Activated CD4-positive, alpha-beta T cell treated with anti-CD3 and anti-CD28 coated beads, Interleukin-2, amount 50 U/mL, for 48 hours (primary cell): ENCODE measurements at places on chromosomes 2 and 18.
A peak's percentile ranks its signal among the peaks of the same experiment; 100 is the strongest.

DNA sequence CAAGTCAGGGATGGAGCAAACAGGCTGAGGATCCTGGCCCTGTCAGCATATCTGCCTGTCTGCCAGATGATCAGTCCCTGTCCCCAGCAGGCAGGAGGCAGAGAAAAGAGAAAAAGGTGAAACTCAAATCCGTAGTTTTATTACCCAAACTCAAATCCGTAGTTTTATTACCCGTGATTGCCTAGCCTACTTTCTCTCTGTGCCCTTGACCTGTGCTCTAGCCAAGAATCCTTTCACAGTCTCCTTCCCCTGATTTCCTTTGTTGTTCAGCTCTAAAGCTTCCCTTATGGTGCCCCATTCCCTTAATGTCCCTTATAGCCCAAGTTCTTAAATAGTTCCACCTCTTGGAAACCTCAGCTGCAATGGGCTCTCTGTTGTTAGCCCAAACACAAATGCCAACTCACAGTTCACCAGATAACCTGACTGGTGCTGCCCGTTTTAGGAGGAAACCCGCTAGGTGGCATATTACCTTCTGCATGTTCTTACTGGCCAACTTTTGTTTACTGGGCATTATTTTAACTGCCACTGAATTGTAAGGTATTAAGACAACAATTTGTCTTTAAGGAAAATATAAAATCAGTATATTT lies 125.7 kb upstream of the FZD5 start:
- no peak for DNase-seq

- DNase-seq, result no peak
Measured at GRCh38 chr2:151374436-151374835, 17.0 kb downstream of the TNFAIP6 start.

DNA sequence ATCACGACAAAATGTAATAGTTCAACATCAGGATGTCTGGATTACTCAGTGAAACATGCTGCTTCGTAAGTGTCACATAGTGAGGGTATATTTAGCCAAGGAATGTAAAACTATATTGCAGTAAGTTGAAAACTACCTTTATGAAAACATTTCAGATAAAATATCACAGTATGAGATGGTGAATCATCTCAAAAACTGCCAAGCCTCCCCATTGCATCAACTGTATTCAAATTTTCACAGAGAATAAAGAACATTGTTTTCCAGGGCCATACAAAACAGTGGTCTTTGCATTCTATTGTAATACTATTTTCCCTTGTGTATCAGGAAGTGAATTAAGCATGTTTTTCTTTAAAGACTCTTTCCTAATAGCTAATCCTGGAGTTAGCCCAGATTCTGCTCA lies 47.6 kb upstream of the MSTN start:
- DNase-seq, result no peak

- no peak for DNase-seq
Measured at GRCh38 chr18:79575891-79576685, 103.5 kb upstream of the CTDP1 start.

DNA sequence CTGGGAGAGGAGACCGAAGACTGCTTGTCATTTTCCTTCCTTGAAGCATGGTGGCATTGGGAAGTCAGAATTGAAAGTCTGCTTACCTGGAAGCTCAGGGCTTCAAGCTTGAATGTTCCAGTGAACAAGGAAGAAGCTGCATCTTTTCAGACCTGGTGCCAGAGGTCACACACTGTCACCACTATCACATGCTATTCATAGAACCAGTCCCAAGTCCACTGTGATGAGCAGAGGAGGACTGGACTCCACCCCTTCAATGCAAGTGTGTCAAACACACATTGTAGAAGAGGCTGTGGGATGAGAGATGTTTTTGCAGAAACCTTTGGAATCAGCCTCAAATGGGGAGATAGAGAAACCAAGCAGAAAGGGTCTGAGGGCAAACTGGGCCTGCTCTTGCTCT lies 81.4 kb downstream of the LYPD1 start:
- no peak for DNase-seq

DNA sequence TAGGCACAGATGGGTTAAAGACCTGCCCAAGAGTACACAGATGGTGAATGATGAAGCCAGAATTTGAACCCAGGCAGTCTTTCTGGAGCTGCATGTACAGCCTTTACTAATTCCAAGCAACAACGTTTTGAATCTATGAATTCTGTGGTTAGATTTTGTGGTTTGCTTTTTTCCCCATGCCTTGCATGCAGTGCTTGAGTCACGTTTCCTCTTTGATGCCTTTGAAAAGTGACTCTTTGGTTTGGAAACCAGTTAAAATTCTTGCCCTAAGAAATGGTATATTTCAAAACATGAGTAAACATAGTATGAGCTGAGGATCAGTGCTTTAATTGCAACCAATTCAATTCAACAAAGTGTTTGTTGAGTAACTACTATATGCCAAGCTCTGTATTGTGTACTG lies 48.2 kb upstream of the PPM1B start:
- no peak for DNase-seq

GRCh38 chr2:133968446-133968845 lies 285.4 kb upstream of the MGAT5 start:
- DNase-seq, result no peak

- peak; percentile 21 for DNase-seq
Measured at GRCh38 chr2:119821266-119821665, 61.5 kb downstream of the PTPN4 start.

GRCh38 chr2:54209379-54209778 lies 46.6 kb downstream of the TSPYL6 start:
- DNase-seq, result no peak

GRCh38 chr2:15753811-15754702 lies 162.4 kb downstream of the DDX1 start:
- no peak for DNase-seq

DNA sequence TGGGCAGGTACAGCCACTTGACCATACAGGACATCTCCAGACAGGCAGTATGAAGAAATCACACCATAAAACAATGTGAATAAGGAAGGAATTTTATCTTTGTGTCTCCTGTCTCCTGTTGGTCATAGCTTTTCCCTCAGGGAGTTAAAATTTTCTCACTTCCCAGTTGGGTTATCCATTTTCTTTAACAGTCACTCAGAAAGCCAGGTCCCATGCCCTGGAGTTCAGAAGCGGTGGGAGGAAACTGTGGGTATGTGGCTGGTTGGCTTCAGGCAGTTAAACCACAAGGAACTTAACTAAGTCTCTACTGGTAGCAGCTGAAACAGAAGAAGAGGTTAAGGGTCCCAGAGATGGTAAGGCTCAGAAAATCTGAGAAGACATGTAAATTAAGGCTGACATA lies 6.5 kb upstream of the SMAD2 start:
- DNase-seq, result no peak

DNA sequence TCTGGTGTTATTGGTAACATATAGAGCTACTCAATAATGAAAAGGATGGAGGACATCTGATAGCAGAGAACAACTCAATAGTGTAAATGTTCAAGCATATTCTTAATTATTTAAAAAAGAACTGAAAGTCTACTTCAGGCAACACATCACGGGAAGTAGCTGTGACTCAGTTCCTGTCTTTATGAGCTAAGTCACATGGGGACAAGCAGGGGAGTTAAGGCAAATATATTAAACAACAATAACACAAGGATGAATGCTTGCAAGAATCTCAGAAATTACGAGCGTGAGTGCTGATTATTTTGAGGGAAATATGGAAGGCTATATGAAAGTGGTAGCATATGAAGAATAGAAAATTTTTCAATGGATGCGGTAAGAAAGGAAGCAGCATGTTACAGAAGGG lies 4.0 kb upstream of the HNMT start:
- no peak for DNase-seq
